ENCODE measurements at places on chromosomes 5 and 9. TPM values are rescaled to one million over a fixed set of nuclear protein-coding genes. Genes with fewer than 3 reads are reported as not detected.

HAPLN1 gene
- total RNA-seq: not detected

IL7R gene
- total RNA-seq: 29.0 TPM

SPATA31A6 gene
- total RNA-seq: not detected

PCDHGB5 gene
- total RNA-seq: 19.2 TPM

FAM81B gene
- total RNA-seq: 0.56 TPM

GRIN3A gene
- total RNA-seq: not detected

DNA sequence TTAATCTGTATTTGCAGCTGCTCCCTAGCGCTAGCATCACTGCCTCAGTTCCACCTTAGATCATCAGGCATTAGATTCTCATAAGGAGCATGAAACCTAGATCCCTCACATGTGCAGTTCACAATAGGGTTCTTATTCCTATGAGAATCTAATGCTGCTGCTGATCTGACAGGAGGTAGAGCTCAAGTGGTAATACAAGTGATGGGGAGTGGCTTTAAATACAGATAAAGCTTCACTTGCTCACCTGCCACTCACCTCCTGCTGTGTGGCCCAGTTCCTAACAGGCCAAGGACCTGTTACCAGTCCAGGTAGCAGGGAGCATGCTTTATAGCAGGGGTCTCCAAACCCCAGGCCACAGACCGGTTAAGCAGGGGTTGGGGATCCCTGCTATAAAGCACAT lies 22.6 kb upstream of the RNF20 start:
- H3K4me3 ChIP-seq: no peak overlapping the region
- H3K4me1 ChIP-seq: no peaks in the 10 kb centered on the region
- no peaks in the 10 kb centered on the region for H3K27me3 ChIP-seq
- no peak overlapping the region for H3K27ac ChIP-seq
- H3K36me3 ChIP-seq: no peaks in the 10 kb centered on the region

DNA sequence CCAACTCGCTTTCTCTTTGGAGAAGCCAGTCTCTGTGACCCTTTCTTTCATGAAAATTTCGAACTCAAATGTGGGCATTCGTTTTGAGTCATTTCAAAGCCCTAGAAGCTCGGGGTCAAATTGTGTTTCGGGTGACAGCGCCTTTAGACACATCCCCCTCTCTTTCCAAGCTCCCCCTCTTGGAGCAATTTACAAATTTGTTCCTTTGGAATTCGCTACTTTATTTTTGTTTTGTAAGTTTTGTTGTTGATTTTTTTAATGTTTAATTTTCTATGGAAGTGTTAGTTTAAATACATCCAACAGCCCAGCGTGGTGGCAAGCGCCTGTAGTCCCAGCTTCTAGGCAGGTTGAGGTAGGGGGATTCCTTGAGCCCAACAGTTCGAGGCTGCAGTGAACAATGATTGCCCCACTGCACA lies 4.6 kb upstream of the BARX1 start:
- no peak overlapping the region for H3K27ac ChIP-seq
- peaks cover 34% of the 10 kb centered on the region for H3K4me1 ChIP-seq
- no peak for DNase-seq
- no peak overlapping the region for H3K4me3 ChIP-seq
- H3K36me3 ChIP-seq: no peaks in the 10 kb centered on the region

GRCh38 chr5:7225826-7226225 lies 170.1 kb upstream of the ADCY2 start:
- H3K4me3 ChIP-seq: no peak overlapping the region
- DNase-seq: no peak
- no peaks in the 10 kb centered on the region for H3K36me3 ChIP-seq
- H3K27ac ChIP-seq: no peak overlapping the region
- no peaks in the 10 kb centered on the region for H3K27me3 ChIP-seq

GRCh38 chr9:93072383-93072795 lies 13.9 kb downstream of the SUSD3 start:
- no peaks in the 10 kb centered on the region for H3K4me1 ChIP-seq
- no peak overlapping the region for H3K4me3 ChIP-seq
- H3K27ac ChIP-seq: no peak overlapping the region
- no peak for DNase-seq
- H3K27me3 ChIP-seq: no peaks in the 10 kb centered on the region

DNA sequence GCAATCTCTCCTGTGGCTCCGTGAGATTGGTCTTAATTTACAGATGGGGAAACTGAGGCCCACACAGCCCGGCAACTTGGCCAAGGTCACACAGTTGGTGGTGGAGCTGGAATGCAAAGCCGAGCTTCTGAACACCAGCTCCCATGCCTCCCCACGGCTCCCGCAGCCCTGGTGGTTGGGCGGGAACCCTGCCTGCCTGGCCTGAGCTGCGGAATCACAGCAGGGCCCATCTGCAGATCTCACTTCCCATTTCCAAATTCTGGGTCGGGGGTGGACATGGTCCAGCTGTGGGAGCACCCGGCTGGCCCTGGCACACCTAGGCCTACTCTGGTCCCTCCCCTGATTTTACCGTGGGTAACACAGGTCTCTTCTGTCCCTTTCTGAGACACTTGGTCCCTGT lies 35.3 kb upstream of the PHYKPL start:
- no peaks in the 10 kb centered on the region for H3K27me3 ChIP-seq
- H3K36me3 ChIP-seq: no peaks in the 10 kb centered on the region
- DNase-seq: no peak
- no peak overlapping the region for H3K4me3 ChIP-seq
- peaks cover 13% of the 10 kb centered on the region for H3K4me1 ChIP-seq

GRCh38 chr5:51201708-51202107 lies 181.5 kb upstream of the ISL1 start:
- H3K27me3 ChIP-seq: no peaks in the 10 kb centered on the region
- DNase-seq: no peak
- H3K4me3 ChIP-seq: no peak overlapping the region
- no peak overlapping the region for H3K27ac ChIP-seq
- no peaks in the 10 kb centered on the region for H3K36me3 ChIP-seq

- no peaks in the 10 kb centered on the region for H3K36me3 ChIP-seq
- peak overlapping the region; percentile 30 for H3K27ac ChIP-seq
- peaks cover 17% of the 10 kb centered on the region for H3K4me1 ChIP-seq
- no peaks in the 10 kb centered on the region for H3K27me3 ChIP-seq
These were observed 108.1 kb downstream of the LHFPL2 start for GRCh38 chr5:78540335-78541085.

DNA sequence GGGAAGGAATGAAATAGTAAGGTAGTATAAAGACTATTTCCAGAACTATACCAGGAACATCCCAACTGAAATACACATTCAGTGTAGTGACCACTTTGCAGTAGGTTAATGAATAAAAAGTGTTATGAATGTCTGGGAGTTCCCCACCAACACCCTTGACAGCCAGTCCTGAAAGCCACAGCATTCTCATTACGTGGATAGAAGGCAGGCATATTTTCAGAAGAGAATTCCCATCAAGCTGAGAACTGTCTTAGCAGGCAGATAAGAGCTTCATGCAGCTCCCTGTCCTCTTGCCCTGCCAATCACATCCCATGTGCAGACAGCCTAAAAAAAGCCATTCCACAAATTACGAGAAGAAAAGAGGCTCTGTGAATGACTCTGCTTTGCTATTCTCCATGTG lies 695.0 kb downstream of the DTWD2 start:
- no peak overlapping the region for H3K27ac ChIP-seq
- H3K27me3 ChIP-seq: no peaks in the 10 kb centered on the region
- H3K36me3 ChIP-seq: no peaks in the 10 kb centered on the region
- no peaks in the 10 kb centered on the region for H3K4me1 ChIP-seq
- DNase-seq: no peak

DNA sequence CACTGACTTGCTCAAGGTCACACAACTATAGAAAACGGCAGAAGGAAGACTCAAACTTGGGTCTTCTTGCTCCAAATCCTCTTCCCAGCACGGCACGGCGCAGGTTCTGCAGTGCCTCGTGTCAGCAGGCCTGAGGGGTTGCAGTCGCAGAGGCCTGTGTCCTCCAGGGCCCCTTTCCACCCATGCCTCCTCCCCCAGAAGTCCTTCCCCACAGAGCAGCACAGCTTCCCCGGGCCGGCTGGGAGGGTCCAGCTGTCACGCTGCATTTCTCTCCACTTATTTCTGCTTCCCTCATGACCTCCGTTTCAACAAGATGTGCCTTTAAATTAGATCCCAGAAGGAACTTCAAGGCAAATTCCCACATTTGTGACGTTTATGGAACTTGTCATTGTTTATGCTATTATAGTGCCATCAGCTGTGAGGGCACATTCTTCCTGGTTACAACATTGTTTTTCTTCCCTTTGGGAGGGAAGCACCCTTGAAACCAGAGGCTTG lies 148.4 kb downstream of the C5orf15 start:
- no peaks in the 10 kb centered on the region for H3K36me3 ChIP-seq
- H3K27me3 ChIP-seq: no peaks in the 10 kb centered on the region
- no peak overlapping the region for H3K4me3 ChIP-seq
- H3K27ac ChIP-seq: peak overlapping the region; percentile 41
- DNase-seq: peak; percentile 13

DNA sequence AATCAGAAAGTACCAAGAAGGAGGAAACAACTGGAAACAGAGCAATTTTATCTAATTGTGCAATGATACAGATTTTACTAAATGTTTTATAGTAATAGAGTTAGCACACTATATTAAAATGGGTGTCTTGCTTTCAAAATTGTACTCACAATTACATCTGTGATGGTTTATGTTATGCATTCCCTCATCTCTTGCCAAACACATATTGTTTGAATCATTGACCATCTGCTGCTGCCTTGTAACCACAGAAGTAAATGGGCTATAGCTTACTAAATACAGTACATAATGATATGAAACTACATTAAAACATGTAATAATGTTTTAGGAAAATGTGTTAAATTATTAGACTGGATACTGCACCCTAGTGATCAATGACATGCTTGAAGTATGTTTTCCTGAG lies 158.1 kb downstream of the SLC25A46 start:
- no peaks in the 10 kb centered on the region for H3K27me3 ChIP-seq
- H3K36me3 ChIP-seq: no peaks in the 10 kb centered on the region
- no peak overlapping the region for H3K4me3 ChIP-seq
- no peak for DNase-seq

DNA sequence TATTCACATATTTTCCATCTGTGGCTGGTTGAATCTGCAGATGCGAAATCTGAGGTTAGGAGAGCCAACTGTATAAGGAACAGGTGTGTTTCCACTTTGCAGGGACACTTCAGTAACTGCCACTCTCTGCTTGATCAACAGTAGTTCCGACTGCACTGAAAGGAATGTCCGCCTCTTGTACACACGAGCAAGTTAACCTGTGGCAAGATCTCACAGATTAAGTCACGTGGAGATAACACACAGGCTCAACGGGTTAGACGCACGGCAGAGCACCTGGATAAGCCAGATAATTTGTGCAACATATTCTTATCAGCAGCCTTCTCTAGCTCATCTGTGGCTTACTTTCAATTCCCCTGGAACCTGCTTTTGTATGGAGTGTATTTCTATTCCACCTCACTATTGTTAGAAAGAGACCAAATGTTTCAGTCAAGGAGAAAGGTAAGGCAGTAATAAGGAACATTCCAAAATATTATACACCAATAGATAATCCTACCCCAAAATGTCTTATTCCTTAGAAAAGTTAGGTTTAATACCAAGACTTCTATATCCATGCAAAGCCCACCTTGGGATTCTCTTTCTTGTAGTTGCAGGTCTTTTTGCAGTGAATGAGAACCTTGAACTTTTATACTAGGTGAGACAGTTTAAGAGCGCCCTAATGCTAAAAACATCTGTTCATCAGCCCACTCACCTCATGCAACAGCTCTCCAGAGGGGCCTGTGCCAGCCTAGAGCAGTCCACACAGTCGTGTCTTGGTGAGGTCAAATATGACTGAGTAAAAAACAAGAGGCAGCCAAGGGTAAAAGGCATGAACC lies 6.5 kb upstream of the C9 start:
- peak; percentile 44 for DNase-seq
- H3K4me3 ChIP-seq: no peak overlapping the region
- H3K27ac ChIP-seq: peak overlapping the region; percentile 47
- peaks cover 13% of the 10 kb centered on the region for H3K4me1 ChIP-seq

- H3K4me3 ChIP-seq: no peak overlapping the region
- H3K27me3 ChIP-seq: no peaks in the 10 kb centered on the region
- peak; percentile 43 for DNase-seq
- H3K4me1 ChIP-seq: peaks cover 24% of the 10 kb centered on the region
These were observed 60.3 kb downstream of the CXXC5 start for GRCh38 chr5:139708434-139708861.

GRCh38 chr5:5188376-5189050 lies 48.4 kb downstream of the ADAMTS16 start:
- no peaks in the 10 kb centered on the region for H3K27me3 ChIP-seq
- H3K36me3 ChIP-seq: no peaks in the 10 kb centered on the region
- no peak overlapping the region for H3K4me3 ChIP-seq
- H3K27ac ChIP-seq: no peak overlapping the region

DNA sequence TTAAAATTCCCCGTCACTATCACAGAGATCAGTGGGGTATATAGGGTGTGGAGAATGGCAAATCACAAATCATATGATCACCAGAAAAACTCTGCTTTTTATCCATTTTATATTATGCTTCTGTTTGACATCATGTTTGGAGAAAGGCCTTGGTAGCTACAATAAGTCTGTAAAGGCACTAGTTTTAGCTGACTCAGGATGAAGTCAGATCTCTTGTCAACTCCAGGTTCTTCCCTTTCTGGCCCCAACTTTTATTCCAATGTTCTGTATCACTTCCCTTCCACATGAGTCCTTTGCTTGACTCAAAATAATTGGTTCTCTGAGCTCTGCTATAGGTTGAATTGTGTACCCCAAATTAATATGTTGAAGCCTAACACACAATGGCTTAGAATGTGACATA lies 484.9 kb downstream of the PTPRD start:
- no peaks in the 10 kb centered on the region for H3K4me1 ChIP-seq
- H3K4me3 ChIP-seq: no peak overlapping the region
- no peaks in the 10 kb centered on the region for H3K36me3 ChIP-seq
- H3K27me3 ChIP-seq: no peaks in the 10 kb centered on the region
- DNase-seq: no peak
- H3K27ac ChIP-seq: no peak overlapping the region

DNA sequence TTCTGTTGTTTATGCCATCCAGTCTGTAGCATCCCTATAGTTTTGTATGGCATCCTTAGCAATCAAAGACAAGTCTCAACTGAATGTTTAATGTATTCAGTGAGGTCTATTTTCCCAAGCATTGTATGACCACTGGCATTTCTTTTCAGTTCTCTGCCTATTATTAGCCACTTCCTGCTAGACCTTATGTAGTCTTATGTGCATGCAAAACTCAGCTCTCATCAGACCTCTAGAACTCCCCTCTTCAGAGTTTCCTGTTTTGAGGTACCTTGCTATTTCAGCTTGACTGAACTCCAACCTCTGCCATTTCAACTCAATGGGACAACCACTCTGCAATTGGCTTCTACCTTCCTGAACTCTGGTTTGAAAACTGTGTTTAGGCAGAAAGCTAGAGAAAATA lies 113.2 kb downstream of the SLC25A46 start:
- no peak overlapping the region for H3K27ac ChIP-seq
- no peaks in the 10 kb centered on the region for H3K36me3 ChIP-seq
- DNase-seq: no peak
- no peaks in the 10 kb centered on the region for H3K27me3 ChIP-seq
- no peak overlapping the region for H3K4me3 ChIP-seq
- no peaks in the 10 kb centered on the region for H3K4me1 ChIP-seq

Measured in thyroid gland (tissue), 4 donors.